ENCODE measurements at places on chromosomes 1 and 21.

DNA sequence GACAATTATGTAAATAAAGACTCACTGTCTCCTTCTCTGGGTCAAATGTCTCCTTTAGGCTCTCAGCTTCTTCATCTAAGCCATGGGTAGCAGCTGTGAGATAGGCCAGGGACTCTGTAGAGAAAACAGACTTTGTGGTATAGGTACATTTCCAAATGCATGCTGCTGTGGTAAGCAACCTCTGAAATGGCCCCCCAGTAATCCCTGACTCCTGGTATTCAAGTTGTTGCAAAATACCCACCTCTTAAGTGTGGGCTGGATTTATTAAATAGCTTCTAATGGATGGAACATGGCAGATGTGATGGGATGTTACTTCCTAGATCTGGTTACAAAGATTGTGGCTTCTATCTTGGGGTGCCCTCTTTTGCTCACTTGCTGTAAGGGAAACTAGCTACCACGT lies 11.1 kb upstream of the PEX19 start:
- no peak for DNase-seq

DNA sequence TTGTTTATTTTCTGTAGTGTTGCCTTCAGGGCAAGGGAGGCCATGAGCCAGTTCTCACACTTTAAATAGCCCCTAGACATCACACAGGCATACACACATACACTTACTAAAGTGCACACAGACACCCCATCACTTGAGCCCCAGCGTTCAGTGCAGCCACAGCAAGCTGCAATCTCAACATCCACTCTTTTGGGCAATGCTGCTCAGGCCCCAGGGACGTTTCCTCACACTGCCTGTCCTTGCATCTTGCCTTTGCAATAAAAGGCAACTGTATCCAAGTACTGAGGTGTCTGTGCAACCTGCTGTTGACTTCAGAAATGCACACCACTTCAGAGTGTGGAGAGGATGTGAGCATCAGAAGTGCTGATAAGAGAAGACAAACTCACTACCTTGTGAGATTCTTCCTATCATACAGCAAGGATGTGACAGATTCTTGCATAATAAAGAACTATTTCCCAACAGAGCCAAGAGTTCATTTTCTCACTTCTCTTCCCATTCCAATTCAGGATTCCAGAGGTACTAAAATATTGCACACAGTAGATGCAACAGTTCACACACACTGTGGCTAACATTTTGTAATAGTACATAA lies 36.2 kb downstream of the IRF2BP2 start:
- DNase-seq: no peak

GRCh38 chr1:42933060-42933586 lies 25.5 kb downstream of the SLC2A1 start:
- DNase-seq: no peak

DNA sequence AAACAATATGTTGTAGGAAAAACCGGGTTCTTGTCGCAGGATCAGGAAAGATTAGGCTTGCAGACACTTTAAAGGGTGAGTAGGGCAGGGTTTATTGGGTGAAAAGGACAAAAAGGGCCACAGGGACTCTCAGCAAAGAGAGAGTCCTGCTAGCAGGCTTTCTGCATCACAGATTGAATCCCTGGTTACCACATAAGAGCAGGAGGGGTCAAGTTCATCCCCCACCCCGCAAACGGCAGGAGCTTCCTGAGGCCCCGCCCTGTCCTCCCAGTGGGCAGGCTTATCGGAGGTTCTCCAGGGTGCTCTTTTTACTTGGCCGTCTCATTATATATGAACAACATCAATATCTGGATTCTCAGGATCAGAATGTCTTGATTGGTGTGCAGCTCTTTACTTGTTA lies 47.7 kb downstream of the SYCP1 start:
- no peak for DNase-seq

DNA sequence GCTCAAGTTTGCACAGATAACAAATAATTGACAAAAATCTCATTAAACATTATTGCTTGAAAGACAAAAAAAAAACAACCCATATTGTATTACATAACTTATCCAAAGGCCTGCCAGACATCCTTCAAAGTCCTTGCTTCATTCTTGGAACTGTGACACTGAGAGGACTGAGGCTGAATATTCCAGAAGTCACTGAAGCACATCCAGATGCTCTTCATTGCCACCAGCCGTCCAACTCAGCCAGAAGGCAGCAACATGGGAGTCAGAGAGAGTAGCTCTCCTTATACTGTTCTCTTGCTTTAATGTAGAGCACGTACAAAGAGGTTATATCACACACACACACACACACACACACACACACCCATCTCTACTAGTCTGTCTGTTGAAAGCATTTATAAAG lies 755.0 kb downstream of the LTN1 start:
- DNase-seq: no peak

GRCh38 chr1:159274631-159275030 lies 27.5 kb upstream of the FCER1A start:
- no peak for DNase-seq

DNA sequence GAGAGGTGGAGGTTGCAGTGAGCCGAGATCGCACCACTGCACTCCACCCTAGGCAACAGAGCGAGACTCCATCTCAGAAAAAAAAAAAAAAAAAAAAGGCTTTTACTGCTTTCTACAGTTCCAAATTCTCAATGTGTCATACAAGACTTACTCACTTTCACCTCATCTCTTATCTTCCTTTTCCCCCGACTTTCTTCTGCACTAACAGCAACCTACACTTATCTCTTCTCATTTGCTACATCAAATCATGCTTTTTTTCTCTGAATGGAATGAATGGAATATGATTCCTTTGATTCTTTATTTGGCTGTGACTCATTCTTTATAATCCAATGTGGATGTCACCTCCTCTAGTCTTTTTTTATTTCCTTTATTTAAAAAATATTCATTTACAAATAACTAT lies 168.4 kb upstream of the DMRTA2 start:
- DNase-seq: no peak

- no peak for DNase-seq
Observed at GRCh38 chr1:24438423-24438901, 22.9 kb downstream of the NIPAL3 start.

DNA sequence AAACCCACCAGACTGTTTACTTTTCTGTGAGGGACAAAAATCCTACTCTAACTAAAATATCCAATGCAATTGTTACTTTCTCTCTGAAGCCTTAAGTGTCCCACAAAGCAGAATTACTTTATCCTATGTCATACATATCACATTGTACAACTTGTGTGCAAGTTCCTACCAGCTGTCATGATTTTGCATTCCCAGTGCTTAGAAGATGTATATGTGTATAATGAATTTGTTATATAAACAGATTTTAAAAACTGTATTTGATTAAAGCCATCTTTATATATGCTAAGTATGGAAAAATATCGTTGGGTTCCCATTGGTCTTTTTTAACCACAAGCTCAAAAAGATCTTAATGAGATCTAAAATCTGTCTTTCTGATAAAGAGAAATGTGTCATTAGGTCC lies 57.0 kb downstream of the DPH5 start:
- DNase-seq: no peak

DNA sequence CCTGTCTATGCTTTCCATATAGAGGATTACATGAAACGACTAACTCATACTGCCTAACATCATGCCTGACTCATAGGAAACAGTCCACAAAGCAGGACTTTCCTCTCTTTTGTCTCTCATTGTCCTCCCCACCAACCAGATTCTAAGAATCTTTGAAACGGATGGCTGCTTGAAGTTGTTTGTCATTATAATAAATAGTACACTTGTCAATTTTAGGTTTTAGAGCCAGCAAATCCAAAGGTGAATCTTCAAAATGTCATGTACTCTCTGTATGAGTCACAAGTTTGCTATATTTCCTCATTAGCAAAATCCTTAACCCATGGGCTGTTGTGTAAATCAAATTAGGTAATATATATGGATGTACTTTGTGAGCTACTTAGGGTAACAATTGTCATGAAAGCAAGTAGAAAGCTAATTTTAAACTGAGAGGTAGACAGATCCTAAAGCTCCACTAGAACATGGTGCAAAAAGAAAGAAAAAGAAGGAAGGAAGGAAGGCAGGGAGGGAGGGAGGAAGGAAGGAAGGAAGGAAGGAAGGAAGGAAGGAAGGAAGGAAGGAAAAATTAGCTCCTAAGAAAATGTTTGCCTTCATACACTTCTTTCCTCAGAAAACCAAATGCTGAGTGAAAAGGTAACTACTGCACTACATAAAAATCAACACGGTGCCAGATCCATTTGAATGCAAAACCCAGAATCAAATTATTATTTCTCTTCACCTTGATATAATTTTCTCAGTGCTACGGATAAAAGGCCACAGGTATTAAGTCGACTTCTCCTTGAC lies 129.5 kb upstream of the PRMT6 start:
- DNase-seq: no peak

GRCh38 chr1:167229719-167230385 lies 9.2 kb downstream of the POU2F1 start:
- no peak for DNase-seq

- no peak for DNase-seq
Observed at GRCh38 chr1:8666389-8667167, 150.9 kb downstream of the RERE start.

GRCh38 chr1:86953167-86953566 lies 38.7 kb downstream of the HS2ST1 start:
- no peak for DNase-seq

DNA sequence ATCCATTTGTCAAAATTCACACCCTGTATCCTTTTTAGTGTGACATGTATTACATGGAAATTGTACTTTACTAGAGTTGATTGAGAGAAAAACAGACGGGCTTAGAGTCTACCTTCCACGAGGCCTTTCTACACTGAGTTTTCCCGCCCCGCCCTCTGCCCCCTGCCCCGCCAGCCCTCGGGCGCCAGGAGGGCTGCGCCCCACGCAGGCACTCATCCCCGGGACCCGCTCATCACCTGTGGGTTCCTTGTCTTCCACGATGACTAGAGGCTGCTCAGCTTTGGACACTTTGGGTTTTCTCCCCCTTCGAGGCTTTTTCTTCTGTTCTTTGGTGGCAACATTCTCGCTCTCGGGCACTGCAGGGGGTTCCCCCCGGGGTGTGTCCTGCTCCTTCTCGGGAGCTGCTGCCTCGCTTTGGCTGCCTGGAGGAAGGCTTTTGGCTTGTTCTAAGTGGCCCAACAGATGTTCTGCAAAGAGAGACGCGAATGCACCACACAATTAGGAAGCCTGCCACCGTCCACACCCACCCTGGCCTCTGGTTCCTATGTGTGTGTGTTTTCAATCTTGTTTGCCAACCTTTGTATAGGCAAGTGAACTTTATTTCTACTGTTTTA lies 39.6 kb downstream of the PRDM15 start:
- no peak for DNase-seq

DNA sequence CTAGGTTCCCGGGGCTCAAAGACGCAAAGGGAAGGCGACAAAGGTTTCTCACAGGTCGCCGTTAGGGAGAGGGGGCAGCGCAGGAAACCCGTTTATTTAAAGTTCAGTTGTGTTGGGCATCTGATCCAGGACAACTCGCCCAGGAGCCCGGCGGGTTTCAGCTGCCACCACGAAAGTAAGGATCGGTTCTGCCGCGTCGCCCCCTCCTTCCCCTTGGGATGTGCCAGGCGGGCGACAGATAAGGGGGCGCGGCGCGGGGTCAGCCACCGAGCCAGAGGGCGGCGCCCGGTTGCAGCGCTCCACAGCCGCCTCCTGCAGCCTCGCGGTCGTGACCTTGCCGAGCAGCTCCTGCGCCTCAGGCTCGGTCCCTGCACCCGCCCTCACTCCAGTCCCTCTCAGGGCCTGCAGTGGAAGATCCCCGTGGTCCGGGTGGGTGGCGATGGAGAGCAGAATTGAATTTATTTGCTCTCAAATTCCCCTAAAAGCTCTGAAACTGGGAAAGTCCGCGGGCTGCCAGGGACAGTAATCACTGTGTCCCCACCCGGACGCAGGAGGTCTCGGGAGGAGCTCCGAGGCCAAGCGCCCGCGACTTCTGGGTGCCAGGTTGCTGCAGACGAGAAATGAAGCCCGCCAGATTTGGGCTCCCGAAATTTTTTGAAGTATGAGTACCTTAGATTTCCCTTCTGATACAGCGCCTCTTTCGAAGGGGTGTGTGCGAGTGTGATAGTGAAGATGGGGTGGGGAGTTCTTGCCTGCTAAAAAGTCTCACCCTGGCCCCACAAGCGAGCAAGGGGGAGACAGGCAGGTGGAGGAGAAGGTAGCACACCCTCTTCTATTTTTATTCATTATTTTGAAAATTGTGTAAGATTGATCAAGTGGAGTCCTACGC lies 28.4 kb upstream of the NFIA start:
- DNase-seq: no peak

DNA sequence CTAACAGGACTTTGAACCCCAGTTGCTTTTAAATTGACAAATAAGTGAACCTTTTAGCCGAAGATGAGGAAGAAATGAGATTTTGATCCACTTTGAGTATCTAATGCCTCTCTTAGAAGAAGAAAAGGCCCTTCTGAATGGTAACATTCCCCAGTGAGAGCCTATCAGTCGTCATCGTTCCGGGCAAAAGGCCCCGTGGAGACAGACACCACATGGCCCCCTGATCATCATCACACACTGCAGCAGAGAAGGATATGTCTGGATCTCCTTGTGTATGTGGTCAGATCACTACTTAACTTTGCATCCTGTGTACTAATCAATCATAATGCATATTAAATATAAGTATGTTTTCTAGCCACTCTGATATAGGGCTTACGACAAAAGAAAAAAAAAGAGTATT lies 87.3 kb upstream of the SMYD2 start:
- DNase-seq: no peak

DNA sequence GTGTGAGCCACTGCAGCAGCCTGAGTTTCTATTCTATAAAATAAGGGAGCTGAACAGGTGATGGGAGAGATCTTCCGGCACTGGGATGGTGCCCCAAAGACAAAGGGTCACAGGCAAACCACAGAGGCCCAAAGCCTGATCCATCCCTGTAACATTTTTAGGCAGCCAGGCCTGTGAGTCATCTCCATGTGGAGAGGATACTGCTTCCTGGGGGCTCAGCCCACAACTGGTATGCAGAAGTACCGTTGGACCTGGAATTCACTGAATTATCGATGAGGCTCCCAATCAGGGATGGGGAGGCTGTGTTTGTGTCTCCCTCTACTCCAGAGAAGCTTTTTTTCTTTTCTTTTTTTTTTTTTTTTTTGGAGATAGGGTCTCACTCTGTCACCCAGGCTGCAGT lies 48.8 kb upstream of the WASF2 start:
- no peak for DNase-seq

GRCh38 chr1:50357186-50357585 lies 66.1 kb downstream of the DMRTA2 start:
- no peak for DNase-seq

All from NCI-H1105 treated with DMSO at 0.1 percent for 48 hours (cell line).